T-helper 1 cell (primary cell): ENCODE measurements at places on chromosomes 2 and 18.

- no peak for DNase-seq
Measured at GRCh38 chr18:45670281-45670962, 53.6 kb upstream of the SLC14A1 start.

DNA sequence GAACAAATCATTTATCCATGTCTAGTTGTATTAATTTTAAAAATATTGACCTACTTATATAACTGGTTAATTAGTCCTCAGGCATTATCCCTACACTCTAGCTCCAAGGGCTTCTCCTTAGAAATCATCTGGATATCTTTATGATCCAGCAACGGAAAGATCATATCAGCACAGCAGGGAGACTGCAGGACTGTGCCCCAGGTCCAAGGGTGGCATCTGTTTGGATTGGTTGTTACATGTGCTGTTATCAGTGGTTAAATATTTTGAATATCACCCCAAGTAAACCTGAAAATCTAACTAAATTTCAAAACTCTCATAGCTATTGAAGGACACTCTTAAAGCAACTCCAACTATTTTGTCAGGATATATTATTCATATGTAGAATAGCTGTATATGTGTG lies 556.2 kb upstream of the ZEB2 start:
- DNase-seq: no peak

DNA sequence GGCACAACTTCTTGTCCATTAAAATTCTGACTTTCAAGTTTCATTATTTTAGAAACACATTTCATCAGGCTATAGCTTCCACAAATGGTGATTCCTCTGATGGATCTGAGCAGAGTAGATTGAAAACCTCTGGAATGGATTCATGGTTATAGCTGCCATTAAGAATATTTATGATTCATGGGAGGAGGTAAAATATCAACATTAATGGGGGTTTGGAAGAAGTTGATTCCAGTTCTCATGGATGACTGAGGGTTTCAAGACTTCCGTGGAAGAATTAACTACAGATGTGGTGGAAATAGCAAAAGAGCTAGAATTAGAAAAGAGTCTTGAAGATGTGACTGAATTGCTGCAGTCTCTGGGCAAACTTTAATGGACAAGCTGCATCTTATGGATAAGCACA lies 797.4 kb downstream of the SUCLG1 start:
- DNase-seq: no peak

GRCh38 chr2:54669677-54670484 lies 53.6 kb upstream of the EML6 start:
- DNase-seq: no peak

DNA sequence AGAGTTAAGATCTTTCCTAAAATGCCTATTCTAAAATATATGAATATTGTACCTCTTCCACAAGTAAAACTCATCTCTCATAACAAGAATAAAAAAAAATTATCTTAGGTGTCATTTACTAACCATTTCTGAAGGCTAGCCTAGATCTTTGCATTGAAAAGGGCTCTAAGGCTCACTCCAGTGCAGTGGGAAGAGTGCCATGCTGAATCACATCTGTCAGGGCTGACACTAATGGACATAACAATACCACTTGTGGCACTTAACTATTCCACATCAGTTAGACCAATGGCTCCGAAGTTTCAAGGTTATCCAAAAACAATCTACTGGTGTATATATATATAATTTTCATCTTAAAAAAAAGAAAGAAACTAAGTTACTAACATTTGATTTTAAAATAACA lies 130.2 kb downstream of the EXOC6B start:
- DNase-seq: no peak

DNA sequence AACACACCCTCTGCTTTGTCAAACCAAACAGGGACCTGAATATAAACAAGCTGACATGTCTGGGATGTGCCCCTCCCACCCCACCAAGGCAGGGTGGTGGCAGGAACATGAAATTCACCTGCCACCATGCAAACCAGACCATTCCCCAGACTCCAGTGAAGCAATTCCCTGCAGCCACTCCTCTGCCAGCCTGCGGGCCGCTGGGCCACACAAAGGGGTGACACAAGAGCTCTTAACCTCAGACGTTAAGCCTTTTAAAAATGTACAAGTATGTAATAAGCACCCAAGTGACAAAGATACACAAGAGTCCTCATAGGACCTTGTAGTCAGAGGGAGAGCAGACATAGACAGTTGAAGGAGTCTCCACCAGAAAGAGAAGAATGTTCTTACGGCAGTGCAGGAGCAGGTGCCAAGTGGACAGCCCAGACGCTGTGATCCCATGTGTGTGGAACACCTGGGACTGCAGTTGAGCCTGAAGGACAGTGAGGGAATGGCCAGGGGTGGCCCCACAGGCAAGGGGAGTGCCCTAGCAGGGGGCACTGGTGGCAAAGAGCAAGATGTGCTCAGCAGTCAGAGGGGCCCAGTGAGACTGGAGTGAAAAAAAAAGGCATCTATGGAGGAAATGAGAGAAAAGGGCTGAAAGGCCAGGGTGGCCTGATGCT lies 36.9 kb downstream of the CRACDL start:
- DNase-seq: no peak

- no peak for DNase-seq
Measured at GRCh38 chr2:19676770-19677169, 225.0 kb downstream of the TTC32 start.

DNA sequence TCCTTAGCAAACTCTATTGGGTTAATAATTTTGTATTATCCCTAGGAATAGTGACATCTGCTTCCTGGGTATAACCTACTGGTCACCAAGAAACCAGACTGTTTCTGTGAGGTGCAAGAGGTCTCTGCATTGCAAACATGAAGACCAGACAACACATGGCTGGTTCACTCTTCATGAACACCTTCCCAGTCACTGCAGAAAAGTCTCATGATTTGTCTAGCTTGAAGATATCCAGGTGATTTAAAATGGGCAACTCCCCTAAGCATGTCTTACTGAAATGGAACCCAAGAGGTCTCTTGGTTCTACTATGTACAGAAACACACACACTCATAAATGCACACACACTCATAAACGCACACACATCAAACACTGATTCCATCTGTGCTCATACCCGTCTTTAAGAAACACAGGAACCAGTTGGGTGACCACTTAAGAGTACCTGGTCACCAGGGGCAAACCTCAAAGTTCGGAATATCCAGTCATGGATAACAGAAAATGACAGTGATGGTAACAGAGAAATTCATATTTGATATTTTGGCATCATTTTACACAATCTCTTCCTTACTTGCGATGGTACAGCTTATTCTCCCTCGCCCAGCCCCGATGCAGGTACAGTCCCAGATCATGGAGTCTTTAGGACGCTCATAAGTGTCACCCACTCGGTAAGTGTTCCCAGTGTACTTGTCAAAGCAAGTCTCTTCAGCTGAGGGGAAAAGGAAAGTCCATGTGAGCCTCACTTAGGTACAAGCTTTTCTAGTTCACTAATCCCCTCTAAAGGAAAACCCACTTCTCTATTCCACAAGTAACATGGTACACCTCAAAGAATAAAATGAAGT lies 2.9 kb downstream of the FN1 start:
- no peak for DNase-seq

GRCh38 chr18:50093366-50094064 lies 101.4 kb downstream of the MYO5B start:
- no peak for DNase-seq

DNA sequence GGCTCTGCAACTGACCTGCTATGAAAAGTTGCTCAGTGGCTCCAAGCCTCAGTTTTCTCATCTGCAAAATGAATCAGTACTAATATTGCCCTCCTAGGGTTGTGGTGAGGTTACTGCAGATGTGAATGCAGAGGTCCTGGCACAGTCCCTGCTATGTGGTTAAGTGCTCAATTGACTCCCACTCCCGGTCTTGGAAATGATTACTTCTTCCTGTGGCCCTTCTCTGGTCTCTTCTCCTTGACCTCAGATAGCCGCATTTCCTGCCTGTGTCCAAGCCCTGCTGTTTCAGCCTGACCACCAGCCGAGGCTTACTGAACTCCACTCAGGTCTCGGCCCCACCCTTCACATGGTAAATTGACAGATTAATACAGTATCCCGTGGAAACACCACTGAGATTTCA lies 26.3 kb downstream of the CNGA3 start:
- no peak for DNase-seq

DNA sequence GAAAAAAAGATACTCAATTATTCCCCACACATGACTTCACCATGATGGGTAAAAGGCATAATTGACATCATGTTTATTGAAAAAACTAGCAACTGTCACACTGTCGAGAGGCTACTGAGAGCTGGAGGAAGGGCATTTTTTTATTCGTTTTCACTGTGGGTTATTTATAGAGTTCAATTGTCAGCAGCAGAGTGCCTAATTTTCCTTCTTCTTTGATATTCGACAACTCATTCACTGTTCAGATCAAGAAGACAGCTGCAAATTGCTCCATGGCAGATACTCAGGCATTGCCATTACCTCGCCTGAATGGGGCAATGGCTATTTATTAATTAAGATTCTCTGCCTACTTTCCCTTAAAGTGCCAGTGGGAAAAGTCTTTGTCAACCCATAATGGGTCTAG lies 197.5 kb upstream of the NRP2 start:
- DNase-seq: no peak

- DNase-seq: no peak
Measured at GRCh38 chr2:138476940-138477339, 24.6 kb upstream of the SPOPL start.

GRCh38 chr2:160726046-160726445 lies 232.4 kb upstream of the RBMS1 start:
- no peak for DNase-seq

- DNase-seq: no peak
Measured at GRCh38 chr18:4196351-4196750, 258.8 kb downstream of the DLGAP1 start.

- no peak for DNase-seq
Measured at GRCh38 chr2:37376421-37377186, 32.2 kb downstream of the QPCT start.

- DNase-seq: no peak
Measured at GRCh38 chr2:241048949-241049343, 50.5 kb downstream of the SNED1 start.

DNA sequence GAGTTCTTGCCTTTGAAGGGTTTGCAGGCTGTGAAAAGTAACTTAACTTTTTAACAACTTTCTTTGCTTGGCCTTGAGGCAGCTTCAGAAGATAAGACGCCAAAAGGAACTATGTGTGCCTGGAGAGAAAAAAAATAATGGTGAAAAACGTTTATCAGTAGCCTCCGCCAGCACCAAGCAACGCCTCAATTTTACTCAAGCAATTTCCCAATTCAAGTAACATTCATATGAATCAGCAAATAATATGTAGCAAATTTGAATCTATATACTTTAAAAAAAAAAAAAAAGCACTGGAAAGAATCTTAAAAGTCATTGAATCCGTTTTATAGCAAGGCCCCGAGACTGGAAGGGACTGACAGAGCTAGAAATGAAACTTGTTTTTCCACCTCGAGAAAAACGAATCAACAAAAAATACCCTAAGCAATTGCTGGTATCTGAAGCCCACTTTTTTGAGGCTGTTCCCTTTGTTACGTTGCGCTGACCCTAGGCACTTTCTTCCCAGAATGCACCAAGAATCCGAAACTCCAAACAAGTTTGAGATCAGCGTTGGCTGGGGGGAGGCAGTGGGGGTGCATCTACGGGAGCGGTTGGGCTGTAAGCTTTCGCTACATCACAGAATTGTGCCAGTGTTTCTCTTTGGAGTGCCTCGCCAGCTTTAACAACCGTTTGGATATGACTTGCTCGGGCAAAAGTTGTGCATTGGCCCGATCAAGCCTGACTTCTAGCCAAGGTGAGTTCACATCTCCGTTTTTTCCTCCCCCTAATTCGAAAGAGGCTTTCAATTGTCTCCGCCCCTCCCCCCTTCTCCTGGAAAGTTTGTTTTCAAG lies 2.7 kb upstream of the TGIF1 start:
- no peak for DNase-seq

DNA sequence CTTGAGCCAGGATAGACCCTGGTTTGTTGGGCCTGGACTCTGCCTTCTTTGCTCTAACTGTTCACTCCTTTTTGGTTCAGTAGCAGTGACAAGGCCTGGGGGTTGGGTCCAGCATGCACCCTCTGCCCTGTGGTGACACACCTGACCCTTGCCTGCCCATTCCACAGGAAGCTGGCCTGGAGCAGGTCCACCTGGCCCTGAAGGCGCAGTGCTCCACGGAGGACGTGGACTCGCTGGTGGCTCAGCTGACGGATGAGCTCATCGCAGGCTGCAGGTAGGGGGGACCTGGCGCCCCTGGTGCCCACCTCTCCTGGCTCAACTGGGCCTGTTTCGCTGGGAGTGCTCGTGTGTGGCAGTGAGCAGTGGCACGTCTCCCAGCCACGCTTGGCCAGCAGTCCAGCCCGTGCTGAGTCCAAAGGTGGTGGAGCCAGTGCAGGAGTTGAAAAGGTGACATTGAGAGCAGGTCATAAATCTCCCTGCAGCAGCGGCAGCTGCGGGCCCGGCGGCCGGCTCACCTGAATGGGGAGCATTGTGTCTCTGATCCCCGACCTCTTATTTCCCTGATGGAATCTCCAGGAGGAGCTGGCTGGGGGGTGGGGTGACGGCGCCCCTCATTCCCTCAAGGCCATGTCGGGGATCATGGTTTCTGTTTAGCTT lies 102.6 kb downstream of the DYSF start:
- DNase-seq: no peak

GRCh38 chr2:201402651-201403562 lies 45.8 kb upstream of the FLACC1 start:
- no peak for DNase-seq

DNA sequence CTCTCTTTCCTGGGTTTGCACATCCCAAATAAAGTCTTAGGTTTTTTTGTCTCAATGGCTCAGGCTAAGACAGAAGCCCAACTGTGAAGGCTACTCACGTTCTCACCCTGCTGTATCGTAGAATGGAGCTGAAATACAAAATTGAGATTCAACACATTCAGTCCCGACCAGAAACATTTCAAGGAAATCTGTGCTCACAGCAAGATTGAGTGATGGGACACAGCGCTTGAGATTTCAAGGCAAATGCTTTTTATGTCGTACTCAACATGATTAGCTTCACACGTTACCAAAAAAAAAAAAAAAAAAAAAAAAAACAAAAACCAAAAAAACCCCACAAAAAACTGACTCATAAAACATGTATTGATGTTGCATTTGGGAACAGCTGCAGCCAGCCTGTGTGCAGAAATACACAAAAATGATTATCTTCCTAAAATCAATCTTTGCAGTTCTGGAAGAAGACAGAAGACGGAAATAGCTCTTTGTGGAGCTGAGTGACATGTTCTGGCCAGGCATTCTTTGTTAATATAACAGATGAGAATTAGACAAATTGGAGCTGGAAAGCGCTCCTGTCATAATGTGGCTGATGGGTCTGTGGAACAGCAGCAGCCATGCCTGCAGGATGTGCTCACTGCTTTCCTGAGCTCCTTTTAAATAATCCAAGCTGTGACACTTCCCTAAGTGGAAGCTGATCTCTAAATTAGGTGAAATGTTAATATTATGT lies 453.2 kb downstream of the LPIN1 start:
- no peak for DNase-seq

GRCh38 chr2:40734797-40735196 lies 282.9 kb upstream of the SLC8A1 start:
- DNase-seq: no peak

DNA sequence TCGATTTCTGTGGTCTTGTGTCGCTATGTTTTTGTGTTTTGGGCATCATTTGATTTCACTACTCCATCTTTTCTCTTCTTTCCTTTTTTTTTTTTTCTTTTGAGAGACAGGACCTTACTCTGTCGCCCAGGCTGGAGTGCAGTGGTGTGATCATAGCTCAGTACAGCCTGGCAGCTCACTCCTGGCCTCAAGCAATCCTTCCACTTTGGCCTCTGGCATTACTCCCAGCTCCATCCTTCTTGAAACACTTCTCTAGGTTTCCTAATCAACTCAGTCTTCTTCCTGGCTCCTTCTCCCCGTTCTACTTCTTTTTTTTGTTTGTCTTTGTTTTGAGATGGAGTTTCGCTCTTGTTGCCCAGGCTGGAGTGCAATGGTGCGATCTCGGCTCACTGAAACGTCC lies 26.5 kb downstream of the TCF23 start:
- no peak for DNase-seq
